Hematopoietic multipotent progenitor cell treated with erythropoietin and hydrocortisone succinate and interleukin-3 and kit ligand, for 15 days (in vitro differentiated cells): ENCODE measurements at places on chromosomes 12 and 14.

DNA sequence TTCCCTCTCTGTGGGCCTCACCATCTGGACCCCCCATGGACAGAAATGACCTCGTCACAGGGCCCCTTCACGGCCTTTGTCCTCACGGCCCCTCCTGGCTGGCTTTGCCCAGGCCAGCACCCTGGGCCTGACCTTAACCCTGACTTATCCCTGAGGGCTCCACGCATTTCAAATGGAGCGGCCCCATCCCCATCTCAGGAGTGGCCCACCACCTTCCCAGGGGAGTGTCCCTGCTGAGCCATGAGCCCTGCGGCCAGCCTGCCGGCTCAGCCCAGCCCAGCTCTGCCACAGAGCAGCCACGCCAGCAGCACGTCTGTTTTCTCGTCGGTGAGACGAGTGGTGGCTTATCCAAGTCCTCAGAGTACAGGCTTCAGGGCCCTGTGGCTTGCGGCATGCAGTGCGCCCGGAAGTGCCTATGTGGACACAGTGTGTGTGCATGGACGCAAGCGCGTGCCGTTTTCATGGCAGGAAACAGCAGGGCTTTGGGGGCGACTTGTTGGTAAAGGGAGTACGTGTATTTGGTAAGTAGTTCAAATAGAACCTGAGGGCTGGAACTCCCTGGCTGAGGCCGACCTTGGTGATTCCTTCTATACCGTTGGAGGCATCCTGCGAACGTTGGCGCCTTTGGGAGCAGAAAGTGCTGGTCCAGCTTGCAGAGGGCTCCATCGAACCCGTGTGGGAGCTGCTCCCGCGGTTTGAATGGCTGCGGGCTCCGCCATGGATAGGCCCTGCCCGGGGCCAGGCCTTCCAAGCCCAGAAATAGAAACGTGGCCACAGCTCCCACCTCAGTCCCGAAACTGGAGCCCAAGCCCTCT is 52.1 kb downstream of the LRCOL1 start:
- DNase-seq: no peak

GRCh38 chr12:95371571-95371970 is 102.4 kb upstream of the METAP2 start:
- DNase-seq: no peak

DNA sequence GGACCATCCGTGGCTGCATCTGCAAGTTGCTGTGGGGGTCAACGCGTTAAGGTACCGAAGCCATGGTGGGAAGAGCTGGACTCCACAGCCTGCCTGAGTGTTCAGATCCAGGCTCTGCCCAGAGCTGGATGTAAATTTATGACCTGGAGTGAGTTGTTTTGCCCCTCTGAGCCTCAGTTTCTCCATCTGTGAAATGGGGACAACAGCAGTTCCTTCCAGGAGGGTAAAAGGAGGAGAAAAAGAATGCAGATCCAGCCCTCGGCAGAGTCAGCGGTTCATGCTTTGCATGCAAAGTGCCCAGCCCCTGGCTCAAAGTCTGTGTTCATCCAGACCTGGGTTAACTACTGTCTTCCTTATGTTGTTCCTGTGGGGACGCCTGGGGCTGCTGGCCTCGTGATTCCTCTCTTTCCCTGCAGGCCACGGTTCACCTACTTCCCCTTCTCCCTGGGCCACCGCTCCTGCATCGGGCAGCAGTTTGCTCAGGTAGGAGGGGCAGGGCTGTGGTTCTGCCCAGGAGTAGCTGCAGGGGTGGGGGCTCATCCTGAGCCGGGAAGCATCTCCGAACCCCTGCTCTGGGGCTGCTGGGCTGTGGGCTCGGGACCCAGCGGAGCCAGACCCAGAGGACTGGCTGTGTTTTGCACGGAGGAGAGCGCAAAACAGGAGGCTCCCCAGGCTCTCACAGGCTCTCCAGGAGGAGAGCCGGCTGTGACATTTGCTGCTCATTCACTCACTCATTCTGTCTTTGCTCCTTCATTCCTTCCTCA is 41.9 kb downstream of the CYP46A1 start:
- DNase-seq: no peak

GRCh38 chr14:96267916-96268315 is 11.9 kb downstream of the BDKRB1 start:
- no peak for DNase-seq

DNA sequence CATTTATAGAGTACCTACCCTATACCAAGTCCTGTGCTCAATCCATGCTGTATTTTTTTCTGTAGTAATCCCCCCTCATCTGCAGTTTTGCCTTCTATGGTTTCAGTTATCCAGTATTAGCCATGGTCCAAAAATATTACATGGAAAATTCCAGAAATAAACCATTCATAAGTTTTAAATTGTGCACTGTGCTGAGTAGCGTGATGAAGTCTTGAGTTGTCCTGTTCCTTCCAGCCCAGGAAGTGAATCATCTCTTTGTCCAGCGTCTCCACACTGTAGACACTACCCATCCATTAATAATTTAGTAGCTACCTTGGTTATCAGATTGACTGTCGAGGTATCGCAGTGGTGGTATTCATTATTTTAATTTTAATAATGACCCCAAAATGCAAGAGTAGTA is 54.2 kb downstream of the SUDS3 start:
- DNase-seq: no peak

DNA sequence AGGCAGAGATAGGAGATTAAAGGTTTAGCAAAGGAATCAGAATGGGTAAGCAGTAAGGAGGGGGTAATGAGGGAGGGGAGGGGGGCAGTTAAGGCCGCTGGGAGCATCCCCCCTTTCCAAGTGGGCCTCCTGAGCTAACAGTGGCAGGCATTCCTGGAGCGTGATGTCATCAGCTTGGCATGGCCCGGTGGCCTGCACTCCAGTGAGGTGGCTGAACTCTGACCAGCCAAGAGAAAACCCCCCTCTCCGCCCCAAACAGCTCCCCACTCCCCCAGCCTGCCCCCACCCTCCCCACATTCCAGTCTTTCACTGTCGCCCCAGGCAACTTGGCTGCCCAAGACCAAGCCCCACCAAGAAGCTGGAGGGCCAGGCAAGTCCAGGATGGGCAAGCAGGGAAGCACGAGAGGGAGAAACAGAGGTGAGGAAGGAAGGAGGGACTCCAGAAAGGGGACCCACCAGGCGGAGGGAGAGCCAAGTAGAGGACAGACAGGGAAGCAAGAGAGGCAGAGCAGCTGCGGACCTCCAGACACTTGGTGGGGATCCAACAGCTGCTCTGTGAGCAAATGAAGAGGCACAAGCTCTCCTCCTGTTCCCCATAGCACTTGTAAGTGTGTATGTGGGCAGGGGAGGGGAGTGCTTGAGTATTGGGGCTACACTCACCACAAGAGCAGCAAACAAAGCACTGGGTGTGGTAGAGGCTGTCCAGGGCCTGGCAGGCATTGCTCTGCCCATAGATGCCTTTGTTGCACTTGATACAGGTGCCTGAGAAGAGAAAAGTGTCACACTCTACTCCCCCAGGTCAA is 4.5 kb downstream of the AJUBA start:
- no peak for DNase-seq

DNA sequence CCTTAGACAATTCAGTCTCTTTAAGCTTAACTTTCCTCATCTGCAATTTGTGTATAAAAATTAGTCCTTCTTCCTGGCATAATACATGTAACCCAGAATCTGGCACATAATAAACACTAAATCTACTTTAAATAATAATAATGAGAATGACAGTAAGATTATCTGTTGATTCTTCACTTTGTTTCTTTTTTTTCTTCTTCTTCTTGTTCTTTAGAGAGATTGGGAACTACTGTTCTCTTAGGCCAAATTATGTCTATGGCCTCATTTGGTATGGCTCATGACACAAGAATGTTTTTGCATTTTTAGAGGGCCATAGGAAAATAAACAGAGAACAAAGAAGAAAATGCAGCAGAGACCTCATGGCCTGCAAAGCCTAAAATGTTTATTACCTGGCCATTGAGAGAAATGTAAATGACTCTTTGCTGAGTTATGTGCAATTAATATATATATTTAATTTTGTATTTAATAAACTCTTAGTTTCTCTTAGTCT is 275.8 kb downstream of the SLC6A15 start:
- DNase-seq: no peak

GRCh38 chr12:11728154-11728755 is 78.8 kb downstream of the ETV6 start:
- no peak for DNase-seq

DNA sequence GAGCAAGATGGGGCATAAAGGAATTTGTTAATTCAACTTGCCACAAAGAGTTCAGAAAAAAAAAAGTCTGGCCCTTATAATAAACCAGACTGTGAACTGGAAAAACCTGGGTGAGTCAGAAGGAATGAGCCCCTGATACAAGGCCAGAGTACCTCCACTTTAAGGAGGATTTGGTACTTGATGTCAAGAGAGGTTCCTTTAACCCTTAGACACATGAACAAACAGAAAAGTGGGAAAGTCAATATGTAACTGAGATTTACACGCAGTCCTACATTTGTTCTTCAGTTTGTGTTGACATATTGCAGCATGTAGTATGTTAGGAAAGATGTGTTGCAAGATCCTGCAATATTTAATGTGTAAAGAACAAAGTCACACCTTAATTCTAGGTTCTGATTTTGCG is 14.2 kb upstream of the SLC38A4 start:
- no peak for DNase-seq

DNA sequence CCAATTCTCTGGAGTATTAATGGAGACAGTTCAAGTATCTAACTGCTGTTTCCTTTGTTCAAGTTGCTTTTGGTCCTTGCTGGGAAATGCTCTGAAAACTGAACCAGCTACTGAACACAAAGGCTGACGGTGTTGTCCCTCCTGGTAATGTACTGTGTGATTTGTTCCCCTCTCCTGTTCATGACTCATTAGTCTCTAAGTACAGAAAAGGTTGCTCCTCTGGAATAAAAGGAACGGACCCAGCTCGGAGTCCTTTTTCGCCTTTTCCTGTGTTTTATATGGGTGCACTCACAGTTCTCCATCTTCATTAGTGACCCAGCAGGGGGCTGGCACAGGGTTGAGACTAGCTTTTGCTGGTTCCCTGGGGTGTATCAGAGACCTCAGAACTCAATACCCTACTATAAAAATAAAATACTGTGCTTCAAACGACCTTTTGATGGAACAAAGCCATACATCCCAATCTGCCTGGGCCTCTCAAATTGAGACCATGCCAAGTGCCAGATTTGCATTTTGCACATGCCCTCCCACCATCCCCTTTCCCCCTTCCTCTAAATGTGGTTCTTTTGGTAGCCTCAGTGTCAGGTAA is 269.7 kb downstream of the RAD51B start:
- no peak for DNase-seq

DNA sequence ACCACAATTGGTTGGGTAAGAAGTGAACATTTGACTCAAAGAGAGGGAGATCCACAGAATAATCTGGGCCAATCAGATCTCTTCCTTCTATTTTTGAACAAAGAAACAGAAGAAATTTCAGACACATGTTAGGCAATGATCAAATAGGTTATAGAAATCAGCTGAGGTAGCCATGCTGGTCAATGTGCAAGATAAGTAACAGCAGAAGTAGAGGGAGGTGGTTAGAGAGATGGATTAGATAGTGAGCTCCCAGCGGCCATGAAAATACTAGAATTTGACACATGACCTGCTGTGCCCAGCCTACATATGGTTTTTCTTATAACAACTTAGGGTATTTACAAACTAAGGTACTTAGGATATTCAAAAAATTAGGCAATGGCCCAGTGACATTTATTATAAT is 230.9 kb upstream of the ARID2 start:
- DNase-seq: no peak

- DNase-seq: no peak
Measured at GRCh38 chr12:109783965-109784244, 49.3 kb downstream of the TRPV4 start.

GRCh38 chr14:55427439-55427838 is 13.0 kb downstream of the TBPL2 start:
- DNase-seq: no peak

- DNase-seq: no peak
Measured at GRCh38 chr12:57128519-57129247, 400 bp downstream of the LRP1 start.

GRCh38 chr12:107469011-107469410 is 216.6 kb upstream of the PWP1 start:
- DNase-seq: no peak

DNA sequence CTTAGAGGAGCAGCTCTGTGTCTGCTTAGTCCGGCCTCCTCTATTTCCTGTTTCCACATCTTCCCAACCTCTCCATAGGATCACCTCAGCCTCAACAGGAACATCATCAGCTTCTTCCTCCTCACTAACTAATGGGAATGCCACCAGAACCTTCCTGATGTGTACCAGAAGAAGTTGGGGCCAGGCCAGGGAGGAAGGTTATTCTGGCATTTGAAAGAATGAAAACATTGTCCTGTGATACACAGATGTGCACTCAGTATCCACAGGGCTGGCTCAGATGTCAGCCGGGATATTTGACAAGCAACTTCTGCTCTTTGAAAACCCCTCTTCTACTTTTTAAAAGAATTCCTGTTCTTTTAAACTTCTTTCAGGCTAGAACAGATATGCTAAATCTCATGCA is 63.6 kb downstream of the TMEM30B start:
- DNase-seq: no peak

DNA sequence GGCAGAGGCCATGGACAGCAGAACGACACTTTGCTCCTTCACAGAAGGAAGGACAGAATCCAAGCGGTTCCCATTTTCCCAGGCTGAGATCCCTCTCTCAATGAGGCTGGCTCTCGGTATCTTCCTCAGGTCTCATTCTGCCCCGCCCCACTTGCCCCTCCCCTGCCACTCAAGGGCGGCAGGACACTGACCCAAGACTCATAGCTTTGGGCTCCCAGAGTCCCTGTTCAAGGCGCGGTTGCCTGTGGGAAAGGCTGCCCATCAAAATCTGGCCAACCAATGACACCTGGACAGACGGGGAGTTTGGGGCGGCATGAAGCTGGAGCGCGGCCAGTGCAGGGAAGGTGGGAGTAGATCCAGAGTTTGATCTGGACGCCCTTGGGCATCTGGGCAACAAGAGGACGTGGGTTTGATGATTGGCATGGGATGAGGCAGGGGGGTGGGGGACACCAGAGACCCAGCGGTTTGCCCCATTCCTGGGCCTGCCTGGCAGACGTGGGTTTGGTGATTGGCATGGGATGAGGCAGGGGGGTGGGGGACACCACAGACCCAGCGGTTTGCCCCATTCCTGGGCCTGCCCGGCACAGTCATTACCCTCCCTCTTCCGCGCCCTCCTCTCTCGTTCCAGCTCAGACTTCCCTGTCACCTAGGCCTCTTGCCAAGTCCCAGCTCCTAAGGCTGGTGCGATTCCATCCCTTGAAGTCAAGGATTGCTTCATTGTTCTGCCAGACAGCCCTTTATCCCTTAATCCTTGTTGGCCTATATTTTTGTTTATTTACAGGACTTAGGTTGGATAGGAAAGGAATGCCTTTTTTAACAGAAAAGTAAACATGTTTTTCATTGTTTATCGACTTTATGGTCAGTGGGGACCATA is 92.1 kb downstream of the NINJ2 start:
- DNase-seq: no peak
